ENCODE measurements at places on chromosomes 12 and 14.

DNA sequence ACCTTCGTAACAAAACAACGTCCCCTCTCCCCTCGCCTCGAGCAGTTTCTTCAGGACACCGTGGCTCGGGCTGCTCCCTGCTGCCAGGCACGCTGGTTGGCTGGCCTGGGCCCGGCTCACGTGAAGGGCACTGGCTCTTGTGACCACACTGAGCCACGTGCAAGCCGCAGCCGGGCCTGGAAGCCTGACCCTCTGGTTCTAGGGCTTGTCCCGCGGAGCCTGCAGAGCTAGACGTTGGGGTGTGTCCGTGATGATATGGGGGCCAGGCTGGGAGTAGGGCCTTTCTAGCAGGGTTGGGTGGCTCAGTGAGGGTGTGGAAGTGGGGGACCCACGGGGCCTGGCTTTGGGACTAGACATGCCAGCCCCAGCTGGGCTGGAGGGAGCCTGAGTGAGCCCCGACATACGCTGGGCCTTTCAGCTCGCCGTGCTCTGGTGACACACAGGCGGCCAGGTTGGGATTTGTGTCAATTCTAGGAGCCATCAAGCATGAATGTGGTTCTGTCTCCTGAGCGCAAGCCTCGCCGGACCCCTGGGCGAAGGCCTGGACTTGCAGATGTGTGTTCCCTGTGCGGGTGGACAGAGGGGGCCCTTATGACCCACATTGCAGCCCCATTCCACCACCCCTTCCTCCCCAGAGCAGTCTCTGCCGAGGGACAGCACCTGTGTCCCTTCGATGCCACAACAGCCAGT, 13.6 kb upstream of the AMN start:
- no peak for DNase-seq

DNA sequence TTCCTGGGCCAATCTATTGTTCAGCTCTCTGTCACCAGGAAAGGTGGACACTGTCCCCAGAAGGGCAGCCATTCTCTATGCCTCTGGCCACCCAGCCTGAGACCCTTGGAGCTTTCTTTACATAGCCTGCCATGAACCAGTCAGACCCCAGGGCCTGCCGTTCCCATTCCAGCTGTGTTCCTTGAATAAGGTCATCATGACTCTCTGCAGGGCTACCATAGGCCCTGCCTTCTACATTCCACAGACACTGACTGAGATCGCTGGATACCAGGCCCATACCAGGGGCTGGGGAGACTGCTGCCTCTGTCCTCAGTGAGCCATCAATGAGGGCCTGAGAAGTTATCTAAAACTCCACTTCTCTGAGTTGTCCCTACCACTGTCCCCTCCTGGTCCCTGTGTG, 75.5 kb downstream of the SYNE3 start:
- DNase-seq: no peak

- DNase-seq: no peak
Measured at GRCh38 chr14:102095231-102095870, 8.5 kb upstream of the HSP90AA1 start.

GRCh38 chr12:15709551-15709950, 79.6 kb downstream of the EPS8 start:
- DNase-seq: no peak

DNA sequence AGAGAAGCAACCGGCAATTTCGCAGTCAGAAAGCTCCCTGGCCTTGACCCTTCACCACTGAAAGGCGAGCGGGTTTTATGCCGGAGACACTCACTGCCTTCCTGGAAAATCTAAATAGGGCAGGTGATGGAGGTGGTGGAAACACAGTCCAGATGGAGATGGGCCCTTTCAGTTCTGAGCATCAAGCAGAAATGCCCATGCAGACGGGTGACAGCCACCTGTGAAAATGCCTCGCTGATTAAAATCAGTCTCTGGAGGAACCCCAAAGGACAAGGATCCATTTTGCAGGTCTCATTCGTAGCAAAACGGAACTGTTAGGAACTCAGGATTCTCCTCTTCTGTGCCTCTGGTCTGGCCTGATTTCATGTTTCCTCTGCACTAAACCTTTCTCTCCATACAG, 74.2 kb downstream of the FZD10 start:
- DNase-seq: no peak

DNA sequence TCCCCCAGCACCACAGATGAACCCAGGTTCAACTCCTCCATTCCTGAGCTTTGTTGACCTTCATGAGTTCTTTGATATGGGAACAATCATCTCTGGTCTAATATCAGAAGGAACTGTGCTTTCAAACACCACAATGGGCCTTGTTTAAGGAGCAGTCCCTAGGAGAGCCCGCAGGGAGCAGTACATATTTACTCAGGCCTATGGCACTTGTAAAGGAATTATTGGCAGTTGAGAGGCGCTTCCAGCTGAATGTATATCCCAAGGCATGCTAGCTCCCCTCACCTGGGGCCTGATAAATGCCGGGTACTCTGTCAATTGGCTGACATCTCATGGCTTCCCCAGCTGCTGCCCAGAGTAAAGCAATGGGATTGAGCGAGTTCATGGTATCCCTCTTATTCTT, 76.2 kb downstream of the ZFP36L1 start:
- no peak for DNase-seq

GRCh38 chr12:87924149-87924548, 105.1 kb downstream of the C12orf50 start:
- no peak for DNase-seq

- no peak for DNase-seq
Measured at GRCh38 chr12:102468261-102468915, 12.0 kb downstream of the IGF1 start.

GRCh38 chr14:61972711-61973110, 210.5 kb downstream of the SNAPC1 start:
- DNase-seq: no peak

GRCh38 chr12:68270358-68270757, 17.0 kb upstream of the IL22 start:
- no peak for DNase-seq

DNA sequence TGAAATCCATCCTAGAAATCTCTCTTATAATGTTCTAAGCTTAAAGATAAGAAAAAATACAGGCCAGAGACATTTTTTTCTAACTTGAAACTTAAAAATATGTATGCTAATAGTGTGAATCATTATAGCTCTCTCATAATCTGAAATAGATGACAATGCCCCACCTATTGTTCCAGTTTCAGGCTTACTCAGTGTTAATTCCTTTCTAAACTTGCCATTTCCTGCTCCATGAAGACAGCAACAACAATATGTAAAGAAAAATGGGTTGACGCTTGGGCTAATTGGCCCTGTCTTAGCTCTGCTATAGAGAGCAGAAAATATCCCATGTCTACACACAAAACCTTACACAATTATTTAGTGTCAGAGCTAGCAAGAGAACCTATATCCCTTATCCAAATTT, 37.1 kb downstream of the LMO3 start:
- no peak for DNase-seq

GRCh38 chr14:58638231-58639197, 752 bp downstream of the DACT1 start:
- no peak for DNase-seq

GRCh38 chr12:53518381-53518780, 11.1 kb upstream of the NPFF start:
- DNase-seq: no peak

- DNase-seq: no peak
Measured at GRCh38 chr12:131312793-131313545, 359.3 kb downstream of the ADGRD1 start.

DNA sequence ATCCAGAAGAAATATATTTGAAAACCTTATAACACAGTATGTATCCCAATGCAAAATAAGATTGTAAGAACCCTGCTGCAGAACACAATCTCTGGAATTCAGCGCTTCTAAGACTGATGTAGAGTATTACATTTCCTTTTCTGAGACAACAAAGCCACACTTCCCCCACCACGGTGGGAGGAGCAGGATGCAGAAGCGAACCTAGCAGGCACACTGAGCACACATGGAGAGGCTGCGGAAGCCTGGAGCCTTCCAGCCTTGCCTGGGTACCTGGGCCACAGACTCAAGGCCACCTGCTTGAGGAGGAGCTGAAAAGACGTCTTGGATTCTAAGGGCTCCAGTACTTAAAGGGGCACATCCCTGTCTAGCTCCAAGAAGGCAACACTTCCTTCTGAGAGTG, 46.4 kb downstream of the TCHP start:
- DNase-seq: no peak

DNA sequence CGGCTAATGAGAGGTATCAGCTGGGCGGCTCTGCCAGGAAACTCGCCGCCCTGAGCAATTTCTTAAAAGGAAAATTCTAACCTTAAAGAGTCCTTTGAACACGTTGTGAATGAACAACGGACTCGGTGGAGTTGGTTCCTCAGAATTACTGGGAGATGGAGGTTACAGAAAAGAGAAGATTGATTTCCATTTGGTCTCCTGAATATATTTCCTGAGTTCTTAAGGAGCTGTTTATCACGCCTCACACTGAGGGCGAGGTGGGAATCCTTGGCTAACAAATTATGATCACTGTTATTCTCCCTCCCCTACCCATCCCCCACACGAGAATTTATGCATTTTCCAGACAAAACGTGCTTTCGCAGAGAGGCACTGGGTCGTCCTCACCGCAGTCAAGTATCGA, 194.5 kb upstream of the C14orf180 start:
- DNase-seq: no peak

GRCh38 chr14:100104006-100104352, 38.8 kb downstream of the EVL start:
- DNase-seq: no peak

GRCh38 chr12:71828813-71829212, 10.7 kb upstream of the TBC1D15 start:
- no peak for DNase-seq

DNA sequence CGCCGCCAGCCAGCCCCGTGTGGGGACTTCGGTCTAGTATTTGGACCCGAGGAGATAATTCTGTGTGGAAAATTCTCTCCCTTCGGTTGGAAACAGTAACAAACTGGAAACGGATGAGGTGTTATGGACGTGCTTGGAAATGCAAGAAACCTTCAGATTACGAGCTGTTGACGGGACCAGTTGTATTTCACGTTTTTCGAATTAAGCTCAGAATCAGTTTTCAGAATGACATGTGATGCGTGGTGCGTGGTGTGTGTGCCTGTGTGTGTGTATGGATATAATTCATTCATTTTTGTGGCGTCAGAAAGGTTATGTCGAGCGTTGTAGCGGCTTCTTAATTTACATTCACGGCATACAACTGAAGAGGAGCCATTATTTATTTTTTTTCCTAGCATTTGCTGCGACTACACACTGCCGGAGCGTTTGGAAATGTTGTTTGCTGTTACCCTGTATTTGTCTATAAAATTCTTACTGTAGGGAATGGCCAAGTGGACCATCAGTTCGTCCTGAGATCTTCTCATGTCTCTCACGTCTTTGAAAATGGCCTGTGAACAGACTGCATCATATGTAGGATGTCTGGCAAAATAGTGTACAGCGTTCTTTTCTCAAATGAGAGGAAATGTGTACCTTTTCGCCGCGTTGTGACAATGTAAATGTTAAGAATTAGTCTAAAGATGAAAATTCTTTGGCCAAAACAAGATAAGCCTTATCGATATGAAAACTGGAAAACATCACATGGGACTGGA, 1.3 kb downstream of the TRAF3 start:
- DNase-seq: no peak

GRCh38 chr12:124238886-124239285, 56.0 kb upstream of the RFLNA start:
- no peak for DNase-seq

DNA sequence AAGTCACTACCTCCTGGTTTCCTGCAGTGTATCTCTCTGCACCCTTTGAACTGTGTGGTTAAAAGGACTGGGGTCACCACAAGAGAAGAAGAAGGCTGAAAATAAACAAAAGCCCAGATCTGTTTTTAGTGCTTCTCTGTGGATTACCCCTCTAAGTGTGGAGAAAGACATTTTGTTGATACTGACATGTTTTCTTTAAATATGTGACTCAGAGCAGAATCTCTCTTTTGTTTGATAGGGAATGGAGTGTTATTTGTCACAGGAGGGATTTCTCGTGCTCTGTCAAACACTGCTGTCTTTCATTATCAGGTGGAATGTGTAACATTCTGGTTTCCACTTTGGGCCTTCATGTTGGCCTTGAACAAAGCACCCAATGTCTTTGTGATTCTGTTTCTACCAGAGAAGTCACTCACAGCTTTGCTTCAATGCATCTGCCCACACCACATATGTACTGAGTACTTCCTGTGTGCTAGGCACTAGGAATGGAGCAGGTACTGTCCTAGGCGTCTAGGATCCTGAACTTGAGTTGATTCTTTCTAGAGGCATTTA, 82.1 kb downstream of the PLXNC1 start:
- DNase-seq: no peak

DNA sequence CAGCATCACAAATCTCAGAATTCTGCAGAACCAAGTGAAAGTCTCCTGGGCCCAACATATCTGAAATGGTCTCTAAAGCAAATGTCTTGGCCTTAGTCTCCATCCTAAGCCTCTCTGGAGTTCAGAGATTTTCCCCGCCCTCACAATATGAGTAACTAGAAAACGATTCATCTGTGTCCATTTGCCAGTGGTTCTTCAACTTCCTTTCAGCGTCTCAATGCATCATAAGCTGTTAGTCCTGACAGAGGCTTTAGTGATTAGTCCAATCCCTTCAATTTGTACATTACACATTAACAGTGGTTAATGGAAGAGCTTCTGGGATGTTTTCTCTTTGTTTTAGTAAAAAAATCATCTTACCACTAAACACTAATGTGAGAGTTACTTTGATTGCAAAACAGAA, 17.4 kb downstream of the NPC2 start:
- no peak for DNase-seq
